AG09319 (cell line): ENCODE measurements at places on chromosomes 1 and 21.

- no peak for DNase-seq
These were observed 587 bp downstream of the SCNM1 start for GRCh38 chr1:151166505-151166956.

DNA sequence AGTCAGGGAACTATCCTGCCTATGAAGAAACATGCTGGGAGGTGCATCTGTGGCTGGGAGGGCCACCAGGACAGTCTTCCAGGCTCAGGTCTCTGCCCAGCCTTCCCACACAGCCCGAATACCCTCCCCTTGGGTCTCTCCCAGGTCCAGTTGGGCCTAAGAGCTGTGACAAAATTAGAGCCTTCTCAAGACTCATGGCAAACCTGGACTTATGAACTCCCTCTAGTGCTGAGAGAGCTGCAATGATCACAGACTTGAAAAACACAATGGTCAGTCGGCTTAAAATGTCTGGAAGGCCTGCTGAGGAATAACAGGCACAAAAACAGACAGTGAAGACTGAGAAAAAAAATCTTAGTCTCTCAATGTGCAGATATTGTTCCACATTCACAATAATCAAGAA is 325.1 kb downstream of the BRINP2 start:
- no peak for DNase-seq

- DNase-seq: no peak
These were observed 216.0 kb upstream of the NEGR1 start for GRCh38 chr1:72498371-72498770.

- DNase-seq: no peak
These were observed 401 bp downstream of the ERRFI1 start for GRCh38 chr1:8025671-8026144.

DNA sequence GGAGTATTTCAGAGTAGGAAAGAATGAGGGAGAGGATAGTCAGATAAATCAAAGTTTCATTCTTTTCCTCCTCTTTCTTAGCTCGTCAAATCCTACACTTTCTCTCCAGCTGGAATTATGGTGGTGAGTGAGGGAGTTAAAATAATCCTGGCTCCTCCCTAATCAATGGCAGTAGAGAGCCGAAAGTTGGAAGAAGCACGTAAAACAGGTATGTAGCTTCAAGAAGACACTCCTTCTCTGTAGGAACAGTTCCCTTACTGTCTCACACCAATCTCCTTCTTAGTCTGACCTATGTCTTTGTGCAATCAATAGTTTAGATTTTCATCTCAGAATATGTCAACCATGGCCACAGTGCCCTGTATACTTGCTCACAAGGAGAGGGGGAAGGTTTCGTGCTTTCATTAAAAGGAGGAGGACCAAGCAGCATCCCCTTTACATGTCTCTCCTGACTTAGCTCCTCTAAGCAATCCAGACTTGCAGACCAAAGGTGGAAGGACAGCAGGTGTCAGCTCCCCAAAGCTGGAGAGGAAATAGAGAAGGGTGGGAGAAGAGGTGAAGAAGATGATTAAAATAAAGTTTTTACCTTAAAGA is 878 bp downstream of the MINDY1 start:
- no peak for DNase-seq

GRCh38 chr21:39851002-39851618 is 16.1 kb upstream of the PCP4 start:
- no peak for DNase-seq

GRCh38 chr1:109636201-109636952 is 16.7 kb downstream of the AMPD2 start:
- no peak for DNase-seq

- DNase-seq: no peak
These were observed 1.5 kb downstream of the SELENOF start for GRCh38 chr1:86912281-86912900.

DNA sequence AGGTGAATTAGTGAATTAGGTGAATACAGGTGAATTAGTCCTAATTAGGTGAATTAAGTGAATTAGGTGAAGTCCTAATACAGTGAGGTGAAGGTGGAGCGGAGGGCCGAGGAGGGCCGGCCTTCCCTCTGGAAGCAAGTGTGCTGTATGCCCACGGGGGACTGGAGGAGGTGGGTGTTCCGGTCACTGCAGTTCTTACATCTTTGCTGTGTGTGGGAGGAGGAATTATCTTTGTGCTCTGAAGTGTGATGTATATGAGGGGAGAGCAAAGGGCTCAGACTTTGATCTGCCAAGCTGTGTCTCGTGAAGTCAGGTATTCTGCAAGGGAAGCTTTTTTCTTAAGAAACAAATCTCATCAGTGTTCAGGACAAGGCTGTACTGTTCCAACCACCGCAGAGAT is 45.4 kb downstream of the AGPAT3 start:
- no peak for DNase-seq

- DNase-seq: no peak
These were observed 24.4 kb downstream of the C1orf141 start for GRCh38 chr1:67110352-67110751.

DNA sequence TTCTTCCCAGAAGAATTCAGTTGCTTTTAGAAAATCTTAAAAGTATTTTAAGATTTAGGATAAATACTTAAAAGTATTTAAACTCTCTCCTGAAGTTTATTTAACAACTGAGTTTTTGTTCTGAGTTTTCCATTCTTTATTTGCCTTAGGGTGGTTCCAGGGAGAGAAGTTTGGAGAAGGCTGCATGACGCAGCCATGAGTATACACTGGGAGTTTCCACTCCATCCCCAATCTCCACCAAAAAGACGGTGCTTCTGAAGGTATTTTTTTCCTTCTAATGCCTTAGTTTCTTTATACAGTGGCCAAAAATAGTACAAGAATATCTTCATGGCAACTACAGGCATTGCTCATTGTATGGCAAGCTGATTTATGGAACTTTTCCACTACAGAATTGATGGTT is 122.7 kb downstream of the ST6GALNAC5 start:
- no peak for DNase-seq

DNA sequence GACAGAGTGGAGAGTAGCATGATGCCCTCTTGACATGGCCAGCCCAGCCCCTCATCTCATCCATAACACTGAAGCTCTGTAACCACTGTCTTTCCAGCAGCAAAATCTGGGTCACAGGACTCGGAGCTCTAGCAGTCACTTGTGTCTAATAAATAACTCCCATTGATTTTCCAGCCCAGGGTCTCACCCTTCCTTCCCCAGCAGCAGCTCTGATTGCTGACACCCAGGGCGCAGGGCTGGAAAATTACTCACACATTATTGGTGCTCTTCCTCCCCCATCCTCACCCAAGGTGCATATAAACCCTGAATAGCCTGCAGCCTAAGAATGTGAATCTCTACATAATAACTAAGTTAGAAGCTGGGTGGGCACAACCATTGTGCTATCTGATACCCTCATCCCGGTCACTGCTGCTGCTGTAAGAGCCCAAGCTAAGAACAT is 21.1 kb upstream of the OR10J5 start:
- no peak for DNase-seq

DNA sequence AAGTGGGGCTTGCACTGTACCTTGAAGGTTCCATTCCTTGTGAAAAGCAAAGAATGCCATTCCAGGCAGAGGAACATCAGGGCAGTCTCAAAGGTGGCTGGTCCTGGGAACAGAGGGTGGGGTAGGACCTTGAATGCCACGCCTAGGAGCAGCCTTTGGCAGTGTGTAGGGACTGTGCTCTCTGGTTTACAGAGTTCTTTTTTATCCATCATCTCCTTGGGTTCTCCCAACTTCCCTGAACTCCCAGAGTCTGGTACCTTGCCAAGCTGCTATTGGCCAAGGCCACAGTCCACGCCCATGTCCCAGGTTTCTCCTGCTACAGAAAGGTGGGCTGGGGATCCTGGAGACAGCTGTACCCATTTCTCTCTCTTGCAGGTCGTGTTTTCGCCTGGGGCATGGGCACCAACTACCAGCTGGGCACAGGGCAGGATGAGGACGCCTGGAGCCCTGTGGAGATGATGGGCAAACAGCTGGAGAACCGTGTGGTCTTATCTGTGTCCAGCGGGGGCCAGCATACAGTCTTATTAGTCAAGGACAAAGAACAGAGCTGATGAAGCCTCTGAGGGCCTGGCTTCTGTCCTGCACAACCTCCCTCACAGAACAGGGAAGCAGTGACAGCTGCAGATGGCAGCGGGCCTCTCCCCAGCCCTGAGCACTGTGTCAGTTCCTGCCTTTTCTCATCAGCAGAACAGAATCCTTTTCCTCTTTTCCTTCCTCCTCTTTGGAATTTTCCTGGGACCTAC is 15.3 kb upstream of the TRNAU1AP start:
- DNase-seq: no peak

DNA sequence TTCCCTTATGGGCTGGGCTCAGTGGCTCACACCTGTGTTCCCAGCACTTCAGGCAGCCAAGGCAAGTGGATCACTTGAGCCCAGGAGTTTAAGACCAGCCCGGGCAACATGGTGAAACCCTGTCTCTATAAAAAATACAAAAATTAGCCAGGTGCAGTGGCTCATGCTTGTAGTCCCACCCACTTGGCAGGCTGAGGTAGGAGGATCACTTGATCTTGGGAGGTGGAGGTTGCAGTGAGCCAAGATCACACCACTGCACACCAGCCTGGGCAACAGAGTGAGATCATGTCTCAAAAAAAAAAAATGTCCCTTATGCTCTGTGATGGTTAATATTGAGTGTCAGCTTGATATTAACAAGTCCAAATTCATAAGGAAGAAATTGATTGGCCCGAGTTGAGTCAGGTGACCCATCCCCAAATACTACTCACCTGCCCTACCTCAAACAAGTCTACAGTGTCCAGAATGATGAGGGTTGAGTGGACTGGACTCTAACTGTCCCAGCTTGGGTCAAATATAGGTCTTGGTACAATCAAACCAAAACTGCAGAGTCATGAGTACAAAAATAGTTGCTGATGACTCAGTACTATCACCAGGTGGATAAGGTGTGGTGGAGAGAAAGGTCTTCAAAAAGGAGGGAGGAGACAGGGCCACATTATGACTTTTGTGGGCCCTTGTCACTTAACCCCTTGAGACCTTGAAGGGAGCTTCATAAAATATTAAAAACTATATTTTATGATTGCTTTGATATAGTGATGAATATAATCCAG is 161.0 kb downstream of the ZNF326 start:
- no peak for DNase-seq

DNA sequence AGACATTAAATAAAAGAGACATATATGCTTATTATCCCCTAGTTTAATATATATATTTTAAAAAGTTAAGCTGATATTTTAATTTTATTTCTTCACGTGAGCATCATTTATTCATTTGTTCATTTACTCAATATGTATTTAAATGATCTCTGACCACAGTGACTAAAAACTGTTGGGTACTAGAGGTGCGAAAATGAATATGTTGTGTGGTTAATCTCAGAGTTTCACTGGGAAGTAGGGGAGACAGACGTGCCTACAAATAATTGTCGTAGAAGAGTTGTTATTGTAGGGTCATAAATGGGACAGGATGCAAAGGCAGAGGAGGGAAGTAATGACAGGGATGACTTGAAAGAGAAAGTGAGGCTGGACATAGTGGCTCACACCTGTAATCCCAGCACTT is 213.0 kb upstream of the CACYBP start:
- no peak for DNase-seq

- no peak for DNase-seq
These were observed 3.0 kb upstream of the FOXD3 start for GRCh38 chr1:63319046-63320021.

DNA sequence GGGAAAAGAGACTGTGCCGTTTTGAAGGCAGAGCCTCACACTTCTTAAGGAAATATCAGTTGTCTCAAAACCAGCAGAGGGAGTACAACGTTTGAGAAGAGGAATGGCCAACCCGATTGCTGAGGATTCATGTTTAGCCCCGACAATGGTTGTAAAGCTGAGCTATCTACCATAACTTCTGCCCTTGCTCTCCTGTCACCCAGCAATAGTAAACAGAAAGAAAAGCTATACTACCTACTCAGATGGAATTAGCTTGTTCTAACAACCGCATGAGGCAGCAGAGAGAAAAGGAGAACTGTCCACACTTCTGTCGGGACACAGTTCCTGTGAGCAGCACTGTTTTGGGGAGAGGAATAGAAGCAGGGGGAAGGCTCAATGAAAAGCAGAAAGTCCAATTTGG is 91.2 kb downstream of the SLC45A1 start:
- no peak for DNase-seq

DNA sequence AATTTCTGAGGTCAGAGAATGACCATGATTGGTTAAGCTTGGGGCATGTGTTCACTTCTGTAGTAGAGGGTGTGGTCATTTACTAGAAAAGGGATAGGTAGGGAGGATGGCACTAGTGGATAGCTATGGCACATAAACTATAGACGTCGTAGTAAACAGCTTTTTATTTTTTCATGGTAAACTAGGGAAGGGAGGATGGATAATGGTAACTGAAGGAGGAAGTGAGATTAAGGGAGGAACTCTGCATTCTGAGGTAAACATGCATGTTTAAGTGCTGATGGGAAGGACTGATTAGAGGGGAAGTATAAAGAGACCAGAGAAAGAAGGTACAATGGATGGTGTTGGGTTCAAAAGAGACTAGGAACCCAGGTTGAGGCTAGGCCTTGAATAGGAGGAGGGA is 26.9 kb downstream of the PTGS2 start:
- no peak for DNase-seq

DNA sequence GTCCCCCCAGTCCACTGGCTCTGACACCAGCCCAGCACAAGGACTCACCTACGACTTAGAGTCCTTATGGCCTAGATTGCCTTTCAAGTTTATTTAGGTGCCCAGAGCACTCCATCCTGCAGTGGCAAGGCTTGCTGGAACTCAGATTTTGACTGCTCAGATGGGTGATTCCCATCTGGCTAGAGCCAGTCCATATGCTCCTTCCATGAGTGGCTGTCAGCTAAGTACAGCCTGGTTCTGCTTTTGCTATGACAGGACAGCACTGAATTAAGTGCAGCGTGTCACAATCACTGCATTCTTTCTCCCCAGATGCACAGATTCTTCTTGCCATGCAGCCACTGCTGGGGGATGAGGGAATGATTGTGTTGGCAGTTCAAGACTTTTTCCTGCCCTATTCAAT is 43.8 kb downstream of the GPR52 start:
- no peak for DNase-seq

DNA sequence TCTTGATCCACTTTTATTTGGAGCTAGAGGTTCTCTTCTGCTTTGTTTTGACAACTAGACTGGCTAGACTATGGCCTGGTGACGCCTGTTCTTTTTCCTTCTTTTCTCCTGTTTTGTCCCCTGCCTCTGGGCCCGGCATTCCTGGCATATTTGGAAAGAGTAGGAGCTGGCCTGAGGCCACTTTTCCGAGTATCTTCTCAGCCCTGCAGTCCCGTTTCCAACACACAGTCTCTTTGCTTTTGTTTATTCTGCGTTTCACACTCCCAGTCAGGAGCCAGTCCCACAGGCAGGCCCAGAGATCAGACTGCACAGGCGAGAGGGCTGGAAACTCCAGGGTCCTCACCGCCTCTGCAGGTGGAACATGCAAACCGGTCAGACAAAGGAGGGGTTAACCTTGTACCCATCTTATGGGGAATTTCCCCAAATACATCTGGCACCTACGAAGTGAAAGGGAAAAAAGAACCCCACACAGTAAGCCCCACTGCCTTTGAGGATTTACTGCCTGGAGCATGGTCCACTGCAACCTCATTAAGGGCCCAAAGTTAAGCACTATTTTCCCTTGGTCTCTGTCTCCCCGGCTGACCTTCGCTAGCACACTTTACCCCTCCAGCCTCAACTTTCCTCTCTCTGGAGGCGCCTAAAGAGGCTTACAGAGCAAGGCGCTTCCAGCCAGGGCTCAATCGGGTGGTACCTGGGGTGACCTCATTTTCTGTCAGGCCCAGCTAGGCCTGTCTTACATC is 141.1 kb downstream of the TOMM20 start:
- no peak for DNase-seq

GRCh38 chr1:29835406-29835805 is 599.1 kb downstream of the PTPRU start:
- no peak for DNase-seq

- DNase-seq: no peak
These were observed 142.6 kb downstream of the CLIC6 start for GRCh38 chr21:34811368-34811767.
